ENCODE measurements at places on chromosomes 11 and 22.

DNA sequence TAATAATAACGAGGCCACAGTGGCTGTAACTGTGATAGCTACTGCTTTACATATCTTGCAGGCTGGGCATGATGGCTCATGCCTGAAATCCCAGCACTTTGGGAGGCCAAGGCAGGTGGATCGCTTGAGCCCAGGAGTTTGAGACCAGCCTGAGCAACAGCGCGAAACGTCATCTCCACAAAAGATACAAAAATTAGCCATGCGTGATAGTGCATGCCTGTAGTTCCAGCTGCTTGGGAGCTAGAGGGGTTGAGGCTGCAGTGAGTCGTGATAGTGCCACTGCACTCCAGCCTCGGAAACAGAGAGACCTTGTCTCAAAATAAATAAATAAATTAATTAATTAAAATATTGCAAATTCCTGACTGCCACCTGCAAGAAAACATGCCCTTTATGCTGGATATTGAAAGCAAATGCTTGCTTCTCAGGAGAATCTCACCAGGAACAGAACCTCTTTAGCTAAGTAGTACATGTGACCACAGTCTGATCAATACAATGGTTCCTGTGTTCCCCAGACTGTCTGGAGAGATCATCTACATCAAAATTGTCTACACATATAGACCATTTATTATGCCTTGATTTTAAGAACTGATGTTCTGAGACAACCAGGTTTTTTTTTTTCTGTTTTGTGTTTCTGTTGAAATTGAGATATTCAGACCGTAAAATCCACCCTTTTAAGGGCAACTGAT, 6.3 kb downstream of the ZBTB3 start:
- DNase-seq, result no peak

DNA sequence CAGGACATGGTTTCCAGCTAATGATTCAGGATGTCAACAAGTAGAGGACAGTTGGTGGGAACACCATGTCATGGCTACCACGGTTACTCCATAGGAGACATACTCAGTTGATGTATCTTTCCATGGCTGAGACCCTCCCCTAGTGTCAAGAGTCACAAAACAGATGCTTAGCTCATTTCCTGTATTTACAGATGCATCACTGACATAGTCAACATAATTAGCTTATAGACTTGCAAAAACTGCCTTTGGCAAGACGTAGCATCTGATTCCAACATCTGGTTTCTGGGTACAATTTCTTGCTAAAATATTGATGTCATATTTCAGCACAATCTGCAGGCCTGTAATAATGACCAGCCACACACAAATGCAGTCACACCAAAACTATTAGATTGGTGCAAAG, 550.3 kb downstream of the FAM181B start:
- DNase-seq, result no peak

DNA sequence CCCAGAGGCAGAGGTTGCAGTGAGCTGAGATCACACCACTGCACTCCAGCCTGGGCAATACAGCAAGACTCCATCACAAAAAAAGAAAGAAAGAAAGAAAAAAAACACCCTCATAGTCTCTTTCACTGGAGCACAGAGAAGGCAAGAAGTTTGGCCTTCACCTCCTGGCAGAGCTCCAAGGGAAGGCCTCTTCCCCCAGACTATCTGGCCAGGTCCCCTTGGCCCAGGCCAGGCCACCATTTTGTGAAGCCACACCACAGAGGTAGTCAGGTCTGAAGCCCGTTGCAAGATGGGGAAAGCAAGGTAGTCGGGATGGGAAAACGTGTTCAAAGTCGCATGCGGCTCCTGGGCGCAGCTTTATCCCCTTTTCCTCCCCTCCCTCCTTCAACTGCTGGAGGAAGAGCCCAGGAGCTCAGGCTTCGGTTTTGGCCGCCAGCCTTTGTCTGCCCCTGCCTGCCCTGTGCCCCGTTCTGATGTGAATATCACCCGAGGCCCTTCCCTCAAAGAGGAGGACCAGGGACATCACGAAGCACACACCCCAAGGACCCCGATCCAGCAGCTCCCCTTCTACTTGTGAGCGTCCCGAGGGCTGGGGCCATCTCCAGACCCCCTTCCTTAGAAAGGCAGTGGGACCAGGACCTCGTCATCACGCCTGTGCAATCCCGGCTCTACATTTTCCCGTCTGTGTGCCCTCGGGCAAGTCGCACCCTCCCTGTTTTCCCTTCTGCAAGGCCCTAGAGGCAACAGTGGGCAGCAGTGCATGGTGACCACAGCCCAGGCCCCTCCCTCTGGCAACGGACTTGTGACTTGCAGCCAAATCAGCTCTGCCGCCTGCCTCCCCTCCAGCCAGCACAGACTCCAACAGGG, 17.7 kb downstream of the CABP7 start:
- no peak for DNase-seq

DNA sequence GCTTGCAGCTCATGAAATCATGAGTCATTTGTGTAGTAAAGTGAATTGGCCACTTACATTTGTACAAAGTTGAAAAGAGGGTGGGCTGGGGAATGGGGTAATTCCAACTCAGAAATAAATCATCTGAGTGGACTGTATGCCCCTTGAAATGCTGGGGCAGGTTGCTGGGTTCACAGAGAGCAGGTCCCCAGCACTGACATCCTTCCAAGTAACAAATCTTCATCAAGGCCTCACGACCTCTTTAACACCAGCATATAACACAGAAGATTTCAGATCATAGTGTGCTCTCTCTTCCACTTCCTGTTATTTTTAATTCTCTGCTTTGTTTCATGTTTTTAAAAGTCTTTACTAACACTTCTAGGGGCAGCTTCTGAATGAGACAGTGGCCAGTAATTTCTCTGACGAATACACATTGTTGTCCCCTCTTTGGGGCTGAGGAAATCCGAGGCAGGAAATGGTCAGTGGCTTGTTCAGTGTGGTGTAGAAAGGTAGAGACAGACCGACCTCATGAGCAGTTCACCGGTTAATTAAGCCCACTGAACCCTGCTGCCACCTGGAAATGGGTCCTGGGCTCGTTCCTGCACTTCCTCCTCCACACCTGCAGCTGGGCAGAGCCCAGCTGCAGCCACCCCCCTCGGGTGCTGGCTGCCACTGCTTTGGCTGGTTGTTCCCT, 127.7 kb downstream of the MAML2 start:
- DNase-seq, result no peak

DNA sequence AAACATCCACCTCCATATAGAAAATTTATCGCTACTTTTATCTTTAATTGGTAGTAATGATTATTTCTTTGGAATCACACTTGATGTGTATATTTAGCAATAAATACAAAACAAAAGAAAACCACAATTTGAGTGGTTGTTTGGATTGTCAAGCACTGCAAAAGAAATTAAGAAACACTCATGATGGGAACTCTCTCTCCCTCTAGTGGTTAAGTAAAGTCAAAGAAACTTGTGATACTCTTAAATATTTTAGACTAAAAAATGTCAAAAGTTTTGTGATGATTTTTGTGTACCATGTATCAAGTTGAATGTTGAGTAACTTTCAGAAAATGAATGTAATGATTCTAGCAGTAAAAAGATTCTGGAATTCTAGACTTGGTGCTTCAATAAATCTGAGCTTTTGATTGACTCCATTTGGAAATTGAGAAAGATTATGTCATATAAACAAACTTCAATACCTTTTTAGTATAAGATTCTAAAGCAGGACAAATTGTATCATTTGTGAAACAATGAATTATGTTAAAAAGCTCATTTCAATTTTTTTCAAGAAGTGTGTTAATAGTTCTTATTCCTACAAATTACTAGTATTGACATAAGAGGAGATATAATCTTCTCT, 20.8 kb downstream of the MUC15 start:
- no peak for DNase-seq

- DNase-seq, result no peak
Observed at GRCh38 chr22:40477683-40478337, 107.4 kb downstream of the SGSM3 start.

- DNase-seq, result no peak
Observed at GRCh38 chr11:6856871-6857270, 6.0 kb upstream of the OR10A2 start.

DNA sequence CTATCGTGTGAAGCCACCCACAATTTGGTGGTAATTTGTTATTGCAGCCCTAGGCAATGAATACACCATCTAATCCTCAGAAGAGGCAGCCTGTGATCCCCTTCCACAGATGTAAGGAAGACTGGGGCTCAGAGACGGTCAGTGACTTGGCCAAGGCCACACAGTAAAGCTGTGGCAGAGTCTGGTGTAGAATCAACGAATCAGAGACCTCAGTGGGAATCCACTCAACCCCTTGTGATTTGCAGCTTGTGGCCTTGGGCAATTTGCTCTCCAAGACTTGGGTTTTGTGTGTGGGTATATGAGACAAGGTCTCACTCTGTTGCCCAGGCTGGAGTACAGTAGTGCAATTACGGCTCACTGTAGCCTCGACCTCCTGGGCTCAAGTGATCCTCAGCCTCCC, 1.9 kb downstream of the LGALS2 start:
- no peak for DNase-seq

DNA sequence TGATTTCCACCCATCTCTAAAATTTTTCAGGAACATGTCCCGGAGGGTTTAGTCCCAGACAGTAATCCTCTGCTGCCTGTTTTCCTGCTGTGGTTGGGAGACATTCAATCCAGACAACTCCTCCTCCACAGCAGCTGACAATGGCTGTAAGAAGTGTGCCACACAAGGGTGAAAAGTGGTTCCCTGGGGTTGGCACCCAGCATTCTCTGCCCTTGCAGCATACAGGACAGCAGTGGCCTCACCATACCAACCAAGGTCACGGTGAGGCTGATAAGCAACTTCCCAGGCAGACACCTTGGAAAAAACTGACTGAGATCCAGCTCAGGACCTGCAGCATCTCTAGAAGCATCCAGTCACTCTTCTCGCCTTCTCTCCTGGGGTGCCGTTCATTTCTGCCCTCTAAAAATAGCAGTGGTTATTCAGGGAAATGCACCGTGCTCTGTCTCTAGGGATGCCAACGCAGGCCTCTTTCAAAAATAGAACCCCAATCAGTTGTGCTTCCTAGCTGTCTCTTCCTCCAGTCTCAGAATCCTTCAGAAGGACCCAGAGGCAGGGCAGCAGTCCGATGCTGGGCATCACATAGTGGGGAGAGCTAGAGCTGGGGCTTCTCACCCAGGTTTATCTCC, 241.0 kb downstream of the TENM4 start:
- no peak for DNase-seq

Measured in stimulated activated CD4-positive, alpha-beta T cell treated with anti-CD3 and anti-CD28 coated beads, TNF-alpha, amount 100 ng/mL, for 1 hour (primary cell).